ENCODE measurements at places on chromosomes 1 and 21.
A peak's percentile ranks its signal among the peaks of the same experiment; 100 is the strongest.

DNA sequence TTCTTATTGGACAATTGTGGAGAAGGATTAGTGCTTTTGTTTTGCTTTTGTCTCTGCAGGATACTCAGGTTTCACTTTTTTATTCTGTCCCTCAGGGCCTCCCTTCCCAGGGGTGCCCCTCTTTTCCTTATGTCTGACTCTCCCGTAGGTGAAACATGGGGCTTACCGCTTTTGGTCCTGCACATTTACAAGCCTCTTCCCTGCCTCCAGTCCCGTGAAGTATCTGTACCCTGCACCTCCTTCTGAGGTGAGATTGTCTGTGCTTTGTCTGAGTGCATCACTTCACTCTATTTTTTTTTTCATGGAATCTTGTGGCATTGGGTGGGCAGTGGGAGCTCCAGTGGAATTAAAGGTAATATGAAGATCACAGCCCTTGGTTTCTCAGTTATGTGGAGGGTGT is 758.1 kb upstream of the TPTE start:
- no peak for DNase-seq

GRCh38 chr1:89815611-89816010 is 5.2 kb upstream of the LRRC8D start:
- no peak for DNase-seq

DNA sequence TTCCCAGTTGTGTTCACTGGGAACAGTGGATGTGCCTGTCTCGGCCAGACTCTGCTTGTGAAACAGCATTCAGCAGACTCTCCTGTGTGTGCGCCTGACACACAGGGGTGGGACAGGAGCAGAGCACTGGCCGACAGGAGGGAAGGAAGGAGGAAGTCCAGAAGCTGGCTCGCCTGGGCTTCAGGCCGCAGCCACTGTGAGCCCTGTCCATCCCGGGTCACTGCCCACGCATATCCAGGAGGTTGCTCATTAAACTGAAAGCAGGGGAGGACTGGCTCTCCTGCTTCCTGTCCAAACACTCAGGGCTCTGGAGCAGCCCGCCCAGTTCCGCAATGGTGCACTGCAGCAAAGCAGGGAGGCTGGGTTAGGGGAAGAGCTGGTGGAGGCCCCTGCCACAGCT is 218.7 kb upstream of the VAMP3 start:
- DNase-seq = no peak

GRCh38 chr1:172090511-172090817 is 249.2 kb downstream of the DNM3 start:
- DNase-seq = no peak

GRCh38 chr1:115880981-115881672 is 40.2 kb upstream of the NHLH2 start:
- no peak for DNase-seq

DNA sequence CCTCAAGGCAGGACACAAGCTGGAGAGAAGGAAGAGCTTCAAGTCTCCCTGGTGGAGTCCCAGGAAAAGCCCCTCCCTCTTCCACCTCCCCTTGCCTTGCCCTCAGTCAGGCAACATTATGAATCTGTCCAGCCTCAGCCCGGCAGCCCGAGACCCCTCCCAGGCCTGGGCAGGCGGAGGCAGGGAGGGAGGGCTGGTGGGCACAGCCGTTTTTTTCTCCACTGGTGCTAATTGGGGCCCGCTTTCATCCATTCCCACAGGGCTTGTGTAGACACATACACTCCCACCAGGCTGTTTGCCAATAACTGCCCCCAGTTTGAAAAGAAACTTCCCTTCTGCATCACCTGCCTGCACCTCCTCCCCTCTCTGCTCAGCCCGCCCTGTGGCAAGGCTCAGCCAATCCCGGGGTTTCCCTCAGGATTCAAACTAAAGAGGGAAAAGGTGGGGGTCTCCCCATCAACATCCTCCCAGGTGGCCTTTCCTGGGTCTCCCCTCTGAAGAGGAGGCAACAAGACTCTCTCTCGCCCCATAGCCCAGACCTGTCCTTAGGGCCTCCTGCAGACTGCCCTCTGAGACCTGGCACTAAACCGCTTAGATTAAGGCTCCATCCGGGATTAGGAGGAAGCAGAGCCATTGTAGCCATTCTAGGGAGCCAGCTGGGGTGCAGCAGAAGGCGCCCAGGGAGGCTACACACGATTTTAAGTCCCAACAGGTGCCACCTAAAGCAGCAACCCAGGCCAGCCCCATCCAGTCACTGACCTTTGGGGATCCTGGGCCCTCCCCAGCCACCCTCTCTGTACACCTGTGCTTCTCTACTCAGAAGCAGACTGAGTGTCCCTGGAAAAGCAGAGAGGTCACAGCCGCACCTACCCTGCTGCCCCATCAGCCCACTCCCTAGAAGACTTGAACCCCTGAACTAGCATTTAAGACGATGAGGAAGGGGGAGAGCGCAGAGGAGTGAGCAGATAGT is 3.5 kb downstream of the IGSF9 start:
- DNase-seq = no peak

DNA sequence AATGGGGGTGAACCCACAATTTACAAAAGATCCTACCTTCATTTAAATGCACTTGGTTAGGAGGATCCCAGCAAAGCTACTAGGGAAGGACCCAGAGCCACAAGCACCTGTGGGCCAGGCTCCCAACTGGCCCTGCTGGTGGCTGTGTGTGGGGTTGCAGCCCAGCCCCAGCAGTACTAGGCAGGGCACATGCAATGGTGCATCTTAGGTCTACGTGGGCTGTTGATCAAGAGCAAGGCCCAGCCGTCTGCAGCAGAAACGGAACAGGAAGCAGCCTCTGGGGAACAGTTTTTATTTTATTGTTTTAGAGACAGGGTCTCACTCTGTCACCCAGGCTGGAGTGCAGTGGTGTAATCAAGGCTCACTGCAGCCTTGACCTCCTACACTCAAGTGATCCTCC is 134.1 kb upstream of the RAB4A start:
- DNase-seq = no peak

DNA sequence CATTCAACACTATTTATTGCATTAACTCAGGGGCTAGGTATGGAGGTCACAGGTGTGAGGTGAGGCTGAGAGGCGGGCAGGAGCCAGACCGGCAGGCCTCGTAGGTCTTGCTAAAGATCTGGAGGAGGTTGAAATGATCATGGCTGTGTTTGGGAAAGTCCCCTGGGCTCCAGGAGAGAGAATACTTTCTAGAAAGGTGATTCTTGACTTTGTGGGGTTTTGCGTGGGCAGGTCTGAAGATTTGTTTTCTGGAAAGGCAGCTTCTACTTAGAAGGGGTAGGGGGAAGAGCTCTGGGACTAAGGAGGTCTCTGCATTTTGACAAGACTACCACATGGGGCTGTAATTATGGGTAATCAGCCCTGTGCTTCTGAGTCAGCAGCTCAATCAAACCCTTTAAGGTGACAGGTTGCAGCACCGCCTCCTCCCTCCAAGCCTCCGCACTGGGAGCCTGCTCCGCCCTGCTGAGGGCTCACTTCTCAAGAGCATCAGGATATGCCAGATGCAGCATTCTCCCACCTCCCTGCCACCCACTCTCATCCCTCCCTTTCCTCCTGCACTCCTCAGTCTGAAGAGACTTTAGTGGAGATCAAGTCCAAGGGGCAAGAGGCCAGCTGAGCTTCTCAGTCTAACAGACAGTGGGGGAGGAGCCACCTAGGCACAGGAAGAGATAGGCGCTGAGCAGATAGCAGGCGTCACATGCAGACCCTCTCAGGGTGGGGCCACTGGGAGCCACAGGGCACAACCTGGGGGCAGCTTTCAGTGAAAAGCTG is 30.5 kb downstream of the SLC30A1 start:
- DNase-seq = peak; percentile 33

- no peak for DNase-seq
These were observed 3.8 kb downstream of the DNASE2B start for GRCh38 chr1:84402060-84402459.

DNA sequence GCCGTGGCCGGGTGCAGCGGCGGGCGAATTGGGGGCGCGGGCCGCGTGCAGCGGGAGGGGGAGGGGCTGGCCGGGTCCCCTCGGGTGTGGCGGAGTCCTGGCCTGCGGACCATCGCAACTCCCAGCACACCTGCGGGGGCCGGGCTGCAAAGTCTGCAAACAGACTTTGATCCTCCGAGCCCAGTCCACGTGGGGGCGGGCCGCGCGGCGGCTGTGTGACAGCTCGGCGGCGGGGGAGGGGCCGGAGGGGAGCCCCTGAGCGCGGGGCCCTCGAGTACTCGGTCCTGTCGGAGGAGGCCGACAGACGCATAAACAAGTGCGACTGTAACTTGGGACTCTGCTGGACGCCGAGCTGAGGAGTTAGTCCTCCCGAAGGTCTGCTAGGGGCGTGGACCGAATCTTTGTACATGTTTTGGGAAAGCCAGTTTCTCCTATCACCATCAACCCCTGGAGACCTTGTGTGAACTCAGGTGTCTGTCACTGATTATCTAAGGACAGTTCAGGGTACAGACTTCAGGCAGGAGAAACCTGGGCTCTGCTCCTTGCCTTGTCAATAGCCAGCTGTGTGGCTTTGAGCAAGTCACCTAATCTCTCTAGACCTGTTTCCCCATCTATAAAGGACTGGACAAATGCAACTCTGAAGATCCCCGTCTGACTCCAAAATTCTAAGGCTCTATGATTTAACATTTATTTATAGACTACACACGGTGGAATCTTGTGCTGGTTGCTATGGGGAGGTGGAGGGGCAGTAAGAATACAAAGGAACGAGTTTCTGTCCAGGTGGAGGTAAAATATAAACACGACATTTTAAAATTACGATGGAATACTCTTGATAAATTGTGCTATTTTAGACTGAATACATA is 710 bp upstream of the SLC30A1 start:
- no peak for DNase-seq

- no peak for DNase-seq
These were observed 32.7 kb downstream of the WLS start for GRCh38 chr1:68199603-68200002.

GRCh38 chr1:91224878-91225277 is 179.8 kb downstream of the HFM1 start:
- DNase-seq = no peak

DNA sequence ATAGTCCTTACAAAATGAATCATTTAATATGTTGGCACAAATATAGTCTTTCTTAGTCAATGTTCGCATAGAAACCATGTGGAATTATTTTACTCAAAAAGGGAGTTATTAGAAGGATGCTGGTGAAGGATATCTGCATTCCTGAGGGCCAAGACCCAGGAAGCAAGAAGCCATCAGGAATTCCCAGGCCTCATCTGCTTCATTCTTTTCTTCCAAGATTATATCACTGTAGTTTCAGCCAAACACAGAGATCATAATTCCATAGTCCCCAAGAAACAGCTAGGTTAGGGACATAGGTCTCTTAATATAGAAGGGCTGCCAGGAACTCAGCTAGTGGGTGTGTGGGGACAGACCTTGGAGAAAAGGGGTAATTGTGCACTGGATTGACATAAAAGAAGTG is 28.6 kb upstream of the DISC1 start:
- DNase-seq = no peak

- no peak for DNase-seq
These were observed 5.3 kb downstream of the C1orf115 start for GRCh38 chr1:220695426-220695825.

DNA sequence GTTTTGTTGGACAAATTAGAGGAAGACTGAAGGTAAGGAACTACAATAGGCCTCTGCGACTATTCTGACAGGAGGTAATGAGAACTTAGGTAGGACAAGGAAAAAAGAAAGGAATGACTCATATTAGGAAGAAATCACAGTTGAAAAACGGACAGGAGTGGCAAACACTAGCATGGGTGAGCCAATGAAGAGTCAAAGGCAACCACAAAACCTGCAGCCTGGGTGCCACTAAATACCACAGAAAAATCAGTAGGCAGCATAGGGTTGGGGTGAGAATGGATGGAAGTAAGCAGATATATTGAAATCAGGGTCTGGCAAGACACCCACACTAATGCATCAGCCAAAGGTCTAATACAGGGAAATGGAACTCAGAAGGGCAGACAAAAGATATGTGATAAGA is 10.0 kb downstream of the RBM34 start:
- DNase-seq = no peak

DNA sequence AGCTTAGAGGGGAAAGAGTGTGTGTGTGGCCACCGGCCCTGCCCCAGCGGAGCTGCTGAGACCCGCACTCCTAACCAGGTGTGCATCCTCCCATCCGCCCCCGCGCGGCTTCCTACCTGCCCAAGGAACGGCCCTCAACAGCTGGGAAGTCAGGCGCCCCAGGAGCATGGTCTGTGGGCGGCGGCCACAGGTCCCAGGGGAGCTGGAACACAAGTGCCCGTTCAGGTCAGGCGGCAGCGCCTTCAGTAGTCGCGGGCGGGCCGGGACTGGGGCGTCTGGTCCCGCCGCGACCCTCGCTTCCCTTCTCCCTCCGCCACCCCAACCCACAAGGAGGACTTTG is 448 bp downstream of the AURKAIP1 start:
- no peak for DNase-seq

DNA sequence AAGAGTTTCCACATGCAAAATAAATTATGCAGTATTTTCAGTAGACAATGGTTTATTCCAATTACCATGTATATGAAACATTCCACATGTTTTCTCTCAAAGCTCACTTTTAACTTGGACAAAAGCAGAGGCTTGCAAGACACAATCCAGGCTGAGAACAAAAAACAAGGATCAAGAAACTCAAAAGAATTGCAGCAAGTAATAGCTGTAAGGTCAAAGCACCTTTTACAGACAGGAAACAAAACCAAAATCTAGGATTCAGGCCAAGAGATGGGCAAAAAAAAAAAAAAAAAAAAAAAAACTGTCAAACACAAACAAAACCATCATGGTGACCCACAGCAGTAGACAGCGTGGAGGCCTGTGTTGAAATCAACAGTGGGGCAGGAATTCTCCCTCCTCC is 9.3 kb downstream of the RGS1 start:
- no peak for DNase-seq

GRCh38 chr1:84164161-84164560 is 20.1 kb downstream of the PRKACB start:
- no peak for DNase-seq

DNA sequence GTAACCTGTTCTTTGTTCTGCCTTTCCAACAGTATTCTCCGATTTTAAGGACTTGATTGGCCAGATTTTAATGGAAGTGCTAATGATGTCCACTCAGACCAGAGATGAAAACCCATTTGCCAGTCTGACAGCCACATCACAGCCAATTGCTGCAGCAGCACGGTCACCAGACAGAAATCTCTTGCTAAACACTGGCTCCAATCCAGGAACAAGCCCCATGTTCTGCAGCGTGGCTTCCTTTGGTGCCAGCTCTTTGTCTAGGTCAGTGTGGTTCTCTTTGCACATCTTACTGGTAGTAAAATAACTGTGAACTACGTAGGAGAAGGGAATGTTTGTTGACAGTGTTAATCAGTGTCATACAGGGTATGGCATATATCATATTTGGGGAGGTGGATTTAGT is 72.7 kb downstream of the UBE4B start:
- DNase-seq = no peak

- DNase-seq = no peak
These were observed 852 bp downstream of the FAAH start for GRCh38 chr1:46394872-46395465.

- DNase-seq = no peak
These were observed 12.5 kb downstream of the CHD5 start for GRCh38 chr1:6167391-6168303.

- DNase-seq = peak; percentile 27
These were observed 414 bp downstream of the TMEM51 start for GRCh38 chr1:15153842-15154479.

Measured in stimulated activated CD4-positive, alpha-beta T cell treated with anti-CD3 and anti-CD28 coated beads, Interleukin-15, amount 100 ng/mL, for 48 hours (primary cell).